NCI-H526 treated with DMSO at 0.1 percent for 48 hours (cell line): ENCODE measurements at places on chromosomes 16 and 17.
A peak's percentile ranks its signal among the peaks of the same experiment; 100 is the strongest.

DNA sequence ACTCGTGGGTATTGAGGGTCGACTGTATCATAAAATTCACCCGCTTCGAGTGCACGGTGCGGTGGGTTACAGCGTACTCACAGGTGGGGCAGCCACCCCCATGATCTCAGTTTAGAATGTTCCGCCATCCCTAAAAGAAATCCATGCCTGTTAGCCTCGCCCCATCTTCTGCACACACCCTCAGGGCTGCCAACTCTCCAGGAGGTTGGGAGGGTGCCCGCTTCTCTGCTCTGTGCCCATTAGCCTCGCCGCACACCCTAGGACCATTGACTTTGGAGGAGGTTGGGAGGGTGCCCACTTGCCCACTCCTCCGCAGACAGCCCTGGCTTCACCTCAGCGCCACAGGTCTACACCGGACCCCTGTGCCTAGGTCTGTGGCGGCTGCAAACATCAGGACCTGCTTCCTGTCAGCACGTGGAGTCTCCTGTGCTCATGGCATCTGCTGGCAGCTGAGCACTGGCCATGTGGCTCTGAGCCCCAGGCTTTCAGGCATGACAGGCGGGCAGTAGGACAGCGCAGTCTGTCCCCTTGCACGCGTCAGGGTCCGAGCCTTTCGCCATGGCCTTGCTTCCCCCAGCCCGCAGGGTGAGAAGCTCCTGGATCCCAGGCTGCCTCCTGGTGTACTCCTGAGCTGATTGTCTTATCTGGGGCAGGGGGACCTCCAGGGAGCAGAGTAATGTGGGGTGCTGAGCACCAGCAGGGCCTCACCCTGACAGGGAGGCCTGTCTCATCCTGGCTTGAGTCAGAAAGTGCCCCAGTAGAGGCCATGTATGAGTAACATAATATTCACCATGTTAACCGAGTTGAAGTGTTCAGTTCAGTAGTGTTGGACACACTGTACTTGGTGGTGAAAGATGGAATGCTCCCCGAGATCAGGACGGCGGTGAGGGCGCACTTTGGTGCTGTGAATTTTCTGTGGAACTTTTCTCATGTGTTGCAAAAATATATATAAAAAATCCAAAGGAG, 21.9 kb downstream of the NME3 start:
- no peak for DNase-seq

DNA sequence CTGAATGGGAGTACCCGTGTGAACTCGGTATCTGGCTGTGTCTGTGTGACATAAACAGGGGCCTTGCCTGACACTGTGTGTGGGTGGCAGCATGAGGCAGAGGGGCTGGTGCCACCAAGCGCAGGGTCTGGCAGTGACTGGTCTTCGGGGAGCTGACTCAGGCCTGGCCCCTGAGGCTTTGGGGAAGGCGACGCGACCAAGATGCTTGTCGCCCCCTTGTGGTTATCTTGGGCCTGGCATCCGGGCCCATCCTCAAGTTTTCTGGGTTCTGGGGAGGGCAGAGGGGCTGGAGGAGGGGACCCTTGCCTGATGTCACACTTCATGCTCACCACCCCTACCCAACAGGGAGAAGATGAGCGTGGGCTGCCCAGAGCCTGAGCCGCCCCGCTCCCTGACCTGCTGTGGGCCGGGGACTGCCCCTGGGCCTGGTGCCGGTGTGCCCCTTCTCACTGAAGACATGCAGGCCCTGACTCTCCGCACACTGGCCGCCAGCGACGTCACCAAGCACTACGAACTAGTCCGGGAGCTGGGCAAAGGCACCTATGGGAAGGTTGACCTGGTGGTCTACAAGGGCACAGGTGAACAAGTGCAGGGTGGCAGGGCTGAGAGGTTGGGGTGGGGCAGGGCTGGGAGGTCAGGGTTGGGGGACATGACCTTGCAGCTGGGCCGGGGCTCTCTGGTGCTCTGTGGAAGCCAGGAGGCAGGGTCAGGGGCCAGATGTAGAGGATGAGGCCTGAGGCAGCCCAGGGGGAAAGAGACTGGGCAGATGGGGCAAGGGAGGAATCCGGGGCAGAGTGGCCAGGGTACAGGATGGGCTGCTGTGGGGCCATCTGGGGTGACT, 24.9 kb downstream of the SBK1 start:
- no peak for DNase-seq

- DNase-seq = no peak
These were observed 59.2 kb downstream of the ABCC1 start for GRCh38 chr16:16008666-16009065.

GRCh38 chr16:1691956-1692355, 13.9 kb downstream of the JPT2 start:
- DNase-seq = no peak

DNA sequence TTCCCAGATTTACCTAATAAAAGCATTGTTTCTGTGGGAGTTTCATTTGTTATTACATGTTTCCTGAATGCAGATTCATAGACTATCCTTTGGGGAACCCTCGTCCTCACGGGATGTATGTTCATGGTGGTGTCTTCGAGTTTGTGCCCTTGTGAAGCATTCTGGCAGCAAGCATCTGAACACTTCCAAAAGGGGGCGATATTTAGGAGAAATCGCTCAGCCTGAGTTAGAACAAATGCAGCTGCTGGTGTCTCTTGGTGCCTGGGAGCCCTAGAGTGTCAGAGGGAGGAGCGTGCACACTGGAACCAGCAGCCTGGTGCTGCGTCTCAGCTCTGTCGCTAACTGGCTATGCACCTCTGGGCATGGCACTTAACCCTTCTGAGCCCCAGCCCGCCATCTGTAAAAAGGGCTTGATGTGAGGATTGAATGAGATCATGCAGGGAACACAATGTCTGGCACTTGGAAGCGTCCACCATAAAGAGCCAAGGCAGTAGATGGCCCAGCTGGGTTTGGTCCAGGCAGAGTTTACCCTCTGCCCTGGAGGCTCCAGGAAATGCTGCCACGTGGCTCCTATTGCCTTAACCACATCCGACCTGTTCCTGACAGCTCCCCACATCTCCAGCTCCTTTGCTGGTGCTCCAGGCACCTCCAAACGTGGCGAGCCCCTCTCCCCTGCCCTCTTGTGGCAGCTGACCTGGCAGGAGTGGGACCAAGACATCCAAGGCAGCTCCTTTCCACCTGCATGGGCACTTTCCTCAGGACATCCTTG, 25.0 kb upstream of the C16orf78 start:
- DNase-seq = no peak

- no peak for DNase-seq
These were observed 37.2 kb upstream of the HS3ST3A1 start for GRCh38 chr17:13638855-13639458.

- no peak for DNase-seq
These were observed 12.6 kb downstream of the CACNG1 start for GRCh38 chr17:67056746-67057490.

GRCh38 chr17:72162569-72162968, 41.7 kb downstream of the SOX9 start:
- DNase-seq = no peak

DNA sequence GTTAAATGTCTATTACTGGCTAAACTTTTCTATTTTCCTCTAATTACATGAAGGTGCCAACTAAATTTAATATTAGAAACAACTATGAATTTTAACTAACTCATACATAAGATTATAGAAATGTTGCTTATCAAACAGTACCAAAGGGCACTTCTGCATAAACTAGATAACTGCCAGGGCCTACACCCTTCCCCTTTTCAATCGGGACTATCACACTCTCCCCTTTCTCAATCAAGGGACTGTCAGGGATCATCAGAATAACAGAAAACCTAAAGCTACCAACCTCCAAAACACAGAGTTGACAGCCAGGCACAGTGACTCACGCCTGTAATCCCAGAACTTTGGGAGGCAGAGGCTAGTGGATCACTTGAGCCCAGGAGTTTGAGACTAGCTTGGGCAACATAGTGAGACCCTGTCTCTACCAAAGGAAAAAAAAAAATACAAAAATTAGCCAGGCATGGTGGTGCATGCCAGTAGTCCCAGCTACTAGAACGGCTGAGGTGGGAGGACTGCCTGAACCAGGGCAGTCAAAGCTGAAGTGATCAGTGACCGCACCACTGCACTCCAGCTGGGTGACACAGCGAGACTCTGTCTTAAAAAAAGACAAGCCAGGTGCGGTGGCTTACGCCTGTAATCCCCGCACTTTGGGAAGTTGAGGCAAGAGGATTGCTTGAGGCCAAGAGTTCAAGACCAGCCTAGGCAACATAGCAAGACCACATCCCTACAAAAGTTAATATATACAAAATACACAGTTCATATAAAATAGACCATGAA, 3.2 kb upstream of the PHLPP2 start:
- DNase-seq = no peak

DNA sequence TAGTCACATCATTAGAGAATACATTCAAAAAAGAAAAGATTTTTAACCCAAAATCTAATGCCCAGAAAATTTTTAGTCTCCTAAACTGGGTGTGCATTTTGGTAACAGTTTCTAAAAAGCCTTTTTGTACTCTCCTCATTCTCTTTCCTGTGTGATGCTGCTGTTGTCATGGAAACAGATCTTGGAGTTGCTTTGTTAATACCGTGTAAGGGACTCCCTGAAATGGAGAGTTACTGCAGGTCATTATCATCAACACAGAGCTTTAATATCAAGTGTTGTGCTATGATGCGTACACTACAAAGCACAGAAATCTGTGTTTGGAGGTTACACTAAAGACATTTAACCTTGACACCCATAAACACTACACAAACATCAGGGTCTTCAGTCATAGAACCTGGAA, 216.3 kb downstream of the PRKCA start:
- no peak for DNase-seq

GRCh38 chr17:10327640-10328039, 45.2 kb downstream of the MYH13 start:
- DNase-seq = peak; percentile 44

GRCh38 chr16:51419768-51420167, 268.7 kb upstream of the SALL1 start:
- no peak for DNase-seq

DNA sequence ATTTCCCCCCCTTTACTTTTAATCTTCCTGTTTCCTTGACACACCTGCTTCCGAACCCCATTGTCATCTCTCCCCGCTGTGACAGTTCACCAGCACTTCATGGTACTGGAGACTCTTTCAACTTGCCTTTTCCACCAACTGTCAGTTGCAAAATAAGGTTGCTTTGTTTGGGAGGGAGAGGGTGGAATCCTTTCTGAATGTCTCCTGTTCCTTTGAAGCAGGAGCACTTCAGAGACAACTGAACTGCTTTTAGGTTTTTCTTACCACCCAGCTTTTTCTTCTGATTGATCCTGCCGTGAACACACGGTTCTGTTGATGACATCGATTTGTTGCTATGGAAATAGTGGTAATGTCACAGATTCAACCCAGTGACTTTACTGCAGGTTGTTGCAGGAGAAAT, 42.0 kb downstream of the RPA1 start:
- DNase-seq = no peak

- no peak for DNase-seq
These were observed 21.0 kb upstream of the ENDOV start for GRCh38 chr17:80393961-80394360.

GRCh38 chr17:69170377-69170776, 28.7 kb upstream of the ABCA6 start:
- no peak for DNase-seq

- no peak for DNase-seq
These were observed 39.9 kb downstream of the CENPV start for GRCh38 chr17:16313139-16314090.

DNA sequence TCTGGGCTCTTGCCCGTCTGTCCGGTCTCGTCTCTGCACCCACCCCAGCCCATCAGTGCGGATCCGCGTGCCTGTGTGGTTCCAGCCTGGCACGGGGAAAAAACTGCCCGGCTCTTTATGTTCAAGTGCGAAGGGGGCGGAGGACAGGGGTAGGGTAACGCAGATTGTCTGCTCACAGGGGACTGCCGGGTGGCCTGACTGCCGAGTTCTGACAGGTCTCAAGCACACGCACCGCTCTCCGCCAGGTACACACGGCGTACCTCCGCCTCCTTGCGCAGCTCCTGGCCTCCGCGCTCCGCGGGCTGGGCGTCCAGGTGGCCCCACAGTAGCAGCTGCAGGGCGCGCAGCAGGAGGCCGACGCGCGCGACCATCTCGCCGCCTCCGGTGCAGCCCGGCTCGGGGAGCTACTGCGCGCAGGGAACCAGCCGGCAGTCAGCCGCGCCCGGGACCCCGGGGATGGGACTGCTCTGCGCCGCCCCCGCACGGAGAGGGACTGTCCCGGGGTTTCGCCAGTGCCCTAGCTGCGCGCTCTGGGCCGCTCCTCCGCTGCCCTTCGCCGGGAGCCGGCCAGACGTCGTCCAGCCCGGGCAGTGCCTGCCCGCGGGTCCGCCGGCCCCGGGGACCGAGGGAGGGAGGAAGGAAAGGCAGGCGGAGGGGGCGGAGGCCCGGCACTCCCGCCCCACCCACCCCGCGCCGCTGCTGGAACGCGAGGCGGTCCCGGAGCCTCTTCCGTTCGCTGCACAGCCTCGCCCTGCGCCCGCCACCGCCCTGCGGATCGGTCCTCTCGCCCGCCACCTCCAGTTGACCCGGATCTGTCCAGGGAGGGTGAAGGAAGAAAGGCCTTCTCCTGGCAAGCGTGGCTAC, at the start of gene MMP28:
Gene MMP28 (minus strand): TSS at position 635 of the 864 bp plus-strand sequence. CDS start 264 bp downstream, at position 371.
- no peak for DNase-seq

DNA sequence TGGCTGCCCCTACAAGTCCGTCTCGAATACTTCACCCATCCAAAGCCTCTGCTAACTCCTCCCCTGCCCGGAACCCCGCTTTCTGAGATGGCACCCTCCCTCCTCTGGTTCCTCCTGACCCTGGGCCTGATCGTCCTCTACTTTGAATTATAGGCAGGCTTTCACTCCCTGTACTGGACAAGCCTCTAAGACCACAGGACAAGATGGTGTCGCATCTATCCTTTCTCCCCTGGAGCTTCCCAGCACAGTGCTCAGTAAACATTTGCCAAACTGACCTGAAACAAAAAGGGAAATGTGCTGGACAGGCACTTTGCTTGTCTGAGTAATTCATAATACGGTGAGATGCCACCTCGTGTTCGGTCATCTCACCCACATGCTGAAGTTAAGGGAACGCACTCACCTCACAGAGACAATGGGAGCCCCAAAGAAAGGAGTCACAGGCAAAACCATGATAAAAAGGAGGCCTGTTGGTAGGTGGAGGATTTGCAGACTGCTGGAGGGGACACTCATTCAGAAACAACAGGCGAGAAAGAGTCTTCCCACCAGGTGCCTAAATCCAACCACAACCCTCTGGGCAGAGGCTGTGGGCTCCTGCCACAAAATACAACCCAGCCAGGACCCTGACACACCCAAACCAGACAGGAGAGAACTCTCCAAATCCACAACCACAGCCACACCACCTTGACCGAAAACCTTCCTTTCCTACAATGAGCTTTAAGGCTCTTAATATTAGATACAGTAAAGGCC, 28.2 kb downstream of the SNN start:
- no peak for DNase-seq

GRCh38 chr16:75420987-75421819, 12.1 kb downstream of the CFDP1 start:
- peak; percentile 5 for DNase-seq

- DNase-seq = no peak
These were observed 37.2 kb upstream of the BCAR1 start for GRCh38 chr16:75288596-75289120.

- peak; percentile 86 for DNase-seq
These were observed 264.9 kb upstream of the SDK2 start for GRCh38 chr17:73909186-73909585.

DNA sequence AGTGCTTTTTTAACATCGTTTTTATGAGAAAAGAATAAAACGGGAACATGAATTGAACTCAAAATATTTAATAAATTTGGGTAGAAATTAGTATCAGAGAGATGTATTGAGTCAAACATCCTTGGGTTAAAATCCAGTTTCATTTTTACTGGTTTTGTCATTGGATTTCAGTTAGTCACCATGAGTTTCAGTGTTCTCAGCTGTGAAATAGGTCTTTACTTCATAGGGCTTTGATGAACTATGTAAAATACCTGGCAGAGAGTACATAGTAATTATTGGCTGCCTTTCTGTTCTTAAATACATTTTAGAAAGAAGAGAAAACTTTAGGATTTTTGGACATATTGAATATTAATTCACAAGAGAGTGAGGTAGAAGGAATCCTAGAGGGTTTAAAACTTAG, 105.8 kb downstream of the TANC2 start:
- DNase-seq = no peak
